ENCODE measurements at places on chromosomes 7 and 10. TPM values are rescaled to one million over a fixed set of nuclear protein-coding genes. Genes with fewer than 3 reads are reported as not detected.

GRCh38 chr7:3791327-3791726 is 490.3 kb downstream of the SDK1 start:
- H3K4me1 ChIP-seq, result no peaks in the 10 kb centered on the region
- no peaks in the 10 kb centered on the region for H3K36me3 ChIP-seq
- peaks cover 52% of the 10 kb centered on the region for H3K27me3 ChIP-seq
- DNase-seq, result no peak
- no peak overlapping the region for H3K4me3 ChIP-seq
- no peak overlapping the region for H3K27ac ChIP-seq

- DNase-seq, result peak; percentile 73
- H3K27ac ChIP-seq, result peak overlapping the region; percentile 46
- no peaks in the 10 kb centered on the region for H3K27me3 ChIP-seq
- no peaks in the 10 kb centered on the region for H3K36me3 ChIP-seq
- H3K4me3 ChIP-seq, result no peak overlapping the region
These were observed 146.2 kb downstream of the AHR start for GRCh38 chr7:17444673-17445072.

DNA sequence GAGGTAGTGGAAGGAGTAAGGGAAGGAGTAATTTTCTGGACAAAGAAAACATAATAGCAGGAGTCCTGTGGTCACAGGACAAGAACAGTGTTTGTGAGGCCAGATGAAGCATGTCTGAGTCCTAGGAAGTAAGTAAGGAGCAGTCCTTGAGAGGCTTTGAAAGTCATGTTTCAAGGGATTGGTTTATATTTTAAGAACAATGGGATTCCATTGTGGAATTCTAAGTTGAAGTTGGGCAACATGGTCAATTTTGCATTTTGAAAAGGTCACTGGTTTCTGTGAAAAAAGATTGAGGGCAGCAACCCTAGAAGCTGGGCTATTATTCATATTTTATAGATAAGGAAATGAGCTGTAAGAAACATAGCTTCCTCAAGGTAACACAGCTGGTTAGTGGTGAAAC is 10.8 kb upstream of the SLC25A28 start:
- H3K36me3 ChIP-seq, result no peaks in the 10 kb centered on the region
- DNase-seq, result no peak
- H3K4me3 ChIP-seq, result no peak overlapping the region
- H3K4me1 ChIP-seq, result peaks cover 6% of the 10 kb centered on the region
- H3K27ac ChIP-seq, result no peak overlapping the region
- no peaks in the 10 kb centered on the region for H3K27me3 ChIP-seq

The EPO gene
- total RNA-seq, result not detected
